GM20000 (cell line): ENCODE measurements at places on chromosomes 5 and 9.

DNA sequence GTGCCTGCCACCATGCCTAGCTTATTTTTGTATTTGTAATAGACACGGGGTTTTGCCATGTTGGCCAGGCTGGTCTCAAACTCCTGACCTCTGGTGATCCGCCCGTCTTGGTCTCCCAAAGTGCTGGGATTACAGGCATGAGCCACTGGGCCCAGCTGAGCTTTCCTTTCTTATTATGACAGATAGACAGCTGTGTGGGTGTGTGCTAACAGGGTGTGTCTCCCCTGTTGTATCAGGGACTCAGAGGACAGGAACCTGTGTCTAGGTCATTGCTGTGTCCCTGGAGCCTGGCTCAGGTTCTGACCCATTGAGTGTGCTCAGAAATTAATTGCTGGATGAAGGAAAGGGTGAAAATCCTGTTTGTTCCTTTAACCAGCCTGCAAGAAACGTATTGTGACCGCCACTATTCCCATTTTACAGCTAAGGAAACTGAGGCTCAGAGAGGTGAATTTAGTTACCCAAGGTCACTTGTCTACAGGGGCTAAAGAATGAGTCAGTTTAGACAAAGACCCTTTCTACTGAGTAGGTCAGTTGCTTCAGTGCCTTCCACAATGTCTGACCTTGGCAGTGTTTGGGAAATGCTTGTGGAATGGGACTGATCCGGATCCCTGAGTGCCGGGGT is 16.8 kb downstream of the NCS1 start:
- DNase-seq = no peak

DNA sequence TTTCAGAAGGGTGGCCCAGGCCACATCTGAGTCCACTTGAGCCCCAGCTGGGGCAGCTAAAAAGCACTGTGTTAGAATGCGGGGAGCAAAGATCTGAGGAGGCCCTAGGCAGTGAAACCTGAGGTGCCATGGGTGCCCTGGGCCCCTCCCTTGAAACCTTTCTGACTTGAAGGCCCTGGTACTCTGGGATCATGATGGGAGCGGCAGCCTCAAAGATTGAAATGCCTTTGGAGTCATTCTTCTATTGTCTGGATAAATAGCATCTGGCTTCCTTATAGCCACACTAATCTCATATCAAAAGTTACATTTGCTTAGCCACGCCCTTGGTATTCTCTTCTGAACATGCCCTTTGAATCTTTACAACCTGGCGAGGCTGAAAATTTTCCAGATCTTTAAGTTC is 7.7 kb upstream of the SEMA5A start:
- no peak for DNase-seq

DNA sequence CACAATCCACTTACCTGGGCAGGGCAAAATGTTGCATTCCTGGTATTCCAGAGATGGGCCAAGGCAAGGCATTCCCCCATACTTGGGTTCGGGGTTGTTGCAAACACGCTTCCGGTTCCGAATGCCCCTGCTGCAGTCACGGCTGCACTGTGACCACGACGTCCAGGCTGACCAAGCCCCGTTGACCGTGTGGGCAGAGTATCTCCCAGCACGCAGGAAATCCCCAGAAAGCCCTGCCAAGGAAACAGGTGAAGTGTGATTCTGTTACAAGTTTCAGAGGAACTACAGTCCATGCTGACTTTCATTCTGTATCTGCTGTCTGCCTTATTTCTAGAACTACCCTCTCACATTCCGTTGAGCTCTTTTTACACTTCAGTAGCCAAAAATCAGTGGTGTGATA is 483.0 kb downstream of the SEMA5A start:
- peak; percentile 33 for DNase-seq

- DNase-seq = no peak
These were observed 12.6 kb downstream of the LMX1B start for GRCh38 chr9:126626127-126626925.

GRCh38 chr9:69425136-69425801 is 100.3 kb downstream of the ENTREP1 start:
- DNase-seq = no peak

DNA sequence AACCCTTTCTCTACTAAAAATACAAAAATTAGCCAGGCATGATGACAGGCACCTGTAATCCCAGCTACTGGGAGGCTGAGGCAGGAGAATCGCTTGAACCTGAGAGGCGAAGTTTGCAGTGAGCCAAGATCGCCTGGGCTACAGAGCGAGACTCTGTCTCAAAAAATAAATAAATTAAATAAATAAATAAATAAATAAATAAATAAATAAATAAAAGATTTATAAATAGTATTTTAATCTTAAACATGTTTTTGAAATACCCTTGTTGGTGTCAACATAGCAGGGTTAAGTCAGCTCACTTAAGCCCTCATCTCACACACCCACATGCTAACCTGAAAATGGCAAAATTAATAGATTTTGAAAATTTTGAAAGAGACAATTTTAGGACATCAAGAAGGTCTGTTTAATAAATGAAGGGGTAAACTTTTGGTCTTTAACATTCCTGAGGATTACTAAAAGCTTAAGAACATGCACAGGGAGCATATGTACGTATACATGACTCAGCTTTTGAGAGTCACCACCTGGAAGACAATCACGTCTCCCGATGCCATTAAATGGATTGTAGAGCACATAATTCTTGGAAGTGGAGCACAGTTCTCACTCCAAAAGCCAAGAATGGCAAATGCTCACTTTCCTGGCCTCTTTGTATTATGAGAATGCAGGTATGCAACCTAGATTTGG is 202.5 kb downstream of the GDNF start:
- DNase-seq = no peak

DNA sequence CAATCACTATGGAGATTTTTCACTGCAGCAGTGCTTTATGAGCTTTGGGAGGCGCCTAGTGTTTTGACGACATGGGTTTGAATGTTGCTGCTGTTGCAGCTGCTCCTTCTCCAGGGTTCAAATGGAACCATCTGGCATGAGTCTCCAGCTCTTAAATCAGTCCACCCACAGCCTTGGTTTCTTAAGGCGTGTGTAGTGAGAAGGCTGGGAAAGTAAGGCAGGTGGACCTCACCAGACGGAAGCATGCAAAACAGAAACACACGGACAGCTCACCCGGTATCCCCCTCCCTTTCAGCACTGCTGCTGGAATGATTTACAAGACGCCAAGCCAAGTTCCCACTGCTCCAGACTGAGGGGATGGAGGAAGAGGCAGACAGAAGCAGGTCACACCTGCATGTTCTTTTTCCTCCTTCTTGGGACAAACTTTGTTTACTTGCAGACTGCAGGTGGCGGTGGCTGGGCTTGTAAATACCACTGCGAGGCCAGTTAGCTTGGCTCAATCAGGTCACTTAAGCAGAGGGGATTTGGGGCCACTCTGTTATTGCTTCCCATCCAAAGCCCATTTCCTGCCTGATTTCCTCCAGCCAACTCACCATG is 47.4 kb downstream of the ADAM19 start:
- DNase-seq = no peak

- DNase-seq = no peak
These were observed 30.0 kb upstream of the GAS1 start for GRCh38 chr9:86977205-86977835.

- DNase-seq = no peak
These were observed 123.0 kb upstream of the MTAP start for GRCh38 chr9:21679432-21679831.

DNA sequence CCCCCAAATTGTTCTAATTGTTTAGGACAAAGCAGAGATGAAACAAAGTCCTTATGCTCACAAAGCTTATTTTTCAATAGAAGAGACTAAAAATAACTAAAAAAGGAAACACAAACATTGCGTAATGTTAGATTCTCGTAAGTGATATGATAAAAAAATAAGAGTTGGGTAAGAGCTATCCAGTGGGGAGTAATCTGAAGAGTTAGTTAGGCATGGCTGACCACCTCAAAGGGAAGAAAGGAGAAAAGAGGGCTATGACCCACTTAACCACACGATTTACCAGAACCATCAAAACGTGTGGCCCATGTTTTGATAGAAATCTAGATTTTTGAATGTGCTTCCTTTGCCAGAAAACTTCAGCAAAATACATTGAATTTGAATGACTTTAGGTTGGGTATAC is 1296.8 kb upstream of the NUDT12 start:
- DNase-seq = no peak

- no peak for DNase-seq
These were observed 187.5 kb upstream of the PRDM9 start for GRCh38 chr5:23319901-23320300.

DNA sequence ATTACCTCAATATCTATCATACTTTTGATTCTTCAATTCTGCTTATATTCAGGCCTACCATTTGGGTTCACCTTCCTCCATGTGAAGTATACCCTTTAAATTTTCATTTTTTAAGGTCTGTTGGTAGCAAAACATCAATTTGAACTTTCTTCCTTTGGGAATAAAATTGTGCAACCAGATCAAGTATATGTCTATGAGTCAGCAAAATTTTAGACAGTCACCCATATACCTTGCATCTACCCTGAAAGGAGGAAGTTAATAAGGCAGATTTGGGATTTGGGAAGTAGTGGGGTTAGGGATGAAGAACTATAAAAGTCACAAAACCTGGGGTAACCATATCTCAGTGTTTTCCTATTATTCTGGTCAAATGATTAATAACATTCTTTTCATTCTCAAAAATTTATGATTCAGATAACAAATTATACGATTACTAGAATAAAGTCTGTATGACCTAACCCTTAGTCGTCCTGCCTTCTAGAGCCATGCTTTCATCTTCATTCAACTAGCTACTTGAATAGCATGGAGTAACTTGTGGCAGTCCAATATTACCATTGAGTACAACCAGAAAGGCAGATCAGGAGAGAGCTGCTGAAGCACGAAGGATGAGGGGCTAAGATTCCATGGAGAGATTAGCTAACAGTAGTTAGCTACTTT is 2.8 kb upstream of the IL33 start:
- no peak for DNase-seq

DNA sequence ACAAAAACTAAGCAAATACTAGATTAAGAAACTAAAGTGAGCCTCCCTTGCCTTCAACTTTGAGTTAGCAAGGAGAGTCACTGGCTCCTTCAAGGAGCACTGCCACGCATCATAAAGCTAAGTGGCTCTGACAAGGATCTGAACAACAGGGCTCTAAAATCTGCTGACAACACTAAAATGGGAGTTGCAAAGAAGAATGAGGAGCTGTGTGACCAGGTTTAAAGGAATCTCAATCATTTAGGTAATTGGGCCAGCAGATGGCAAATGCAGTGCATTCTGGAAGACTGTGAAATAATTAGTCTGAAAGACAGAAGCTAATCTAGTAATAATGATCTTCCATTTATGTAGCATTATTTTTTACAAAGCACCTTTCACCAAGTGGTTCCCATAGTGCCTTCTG is 297.0 kb upstream of the TAS2R1 start:
- DNase-seq = no peak

- no peak for DNase-seq
These were observed 18.3 kb downstream of the FBXW5 start for GRCh38 chr9:136926154-136926704.

DNA sequence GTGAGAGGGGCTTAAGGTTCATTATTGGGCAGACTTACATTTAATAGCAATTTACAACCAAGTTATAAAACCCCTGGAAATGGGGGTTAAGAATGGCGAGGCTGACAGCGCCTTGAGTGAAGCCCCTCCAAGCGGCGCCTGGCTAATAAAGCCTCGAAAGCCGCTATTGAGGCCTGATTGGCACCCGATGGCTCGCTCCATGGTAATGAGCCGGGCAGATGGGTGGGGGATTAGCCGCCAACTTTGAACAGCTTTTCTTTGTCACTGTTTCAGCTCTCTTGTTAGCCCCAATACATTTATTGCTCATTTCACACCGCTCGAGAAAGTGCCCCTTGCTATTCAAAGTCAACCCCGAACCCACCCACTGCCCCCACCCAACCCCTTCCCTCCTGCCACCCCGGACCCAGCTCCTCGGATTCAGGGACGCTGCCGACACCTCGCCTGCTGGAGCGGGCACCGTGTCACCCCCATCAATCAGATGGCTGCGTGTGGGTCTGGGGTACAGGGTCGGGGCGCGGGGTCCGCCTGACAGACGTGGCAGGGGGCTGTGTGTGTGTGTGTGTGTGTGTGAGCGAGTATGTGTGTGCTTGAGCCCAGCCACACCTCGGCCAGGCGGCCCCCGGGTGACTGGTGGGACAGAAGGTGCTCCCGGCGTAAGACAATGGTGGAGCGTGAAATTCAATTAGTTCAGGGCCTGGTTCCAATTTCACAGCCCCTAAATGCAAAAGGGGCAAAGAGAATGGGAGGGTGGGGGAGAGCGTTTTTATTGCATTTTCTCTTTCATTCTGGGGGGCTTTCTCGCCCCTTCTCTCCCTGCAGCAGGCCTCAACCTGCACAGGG is 34.2 kb downstream of the ASS1 start:
- DNase-seq = no peak

- no peak for DNase-seq
These were observed 49.1 kb downstream of the SUSD1 start for GRCh38 chr9:112125951-112126388.

- no peak for DNase-seq
These were observed 267.4 kb downstream of the GAS1 start for GRCh38 chr9:86679909-86680308.

DNA sequence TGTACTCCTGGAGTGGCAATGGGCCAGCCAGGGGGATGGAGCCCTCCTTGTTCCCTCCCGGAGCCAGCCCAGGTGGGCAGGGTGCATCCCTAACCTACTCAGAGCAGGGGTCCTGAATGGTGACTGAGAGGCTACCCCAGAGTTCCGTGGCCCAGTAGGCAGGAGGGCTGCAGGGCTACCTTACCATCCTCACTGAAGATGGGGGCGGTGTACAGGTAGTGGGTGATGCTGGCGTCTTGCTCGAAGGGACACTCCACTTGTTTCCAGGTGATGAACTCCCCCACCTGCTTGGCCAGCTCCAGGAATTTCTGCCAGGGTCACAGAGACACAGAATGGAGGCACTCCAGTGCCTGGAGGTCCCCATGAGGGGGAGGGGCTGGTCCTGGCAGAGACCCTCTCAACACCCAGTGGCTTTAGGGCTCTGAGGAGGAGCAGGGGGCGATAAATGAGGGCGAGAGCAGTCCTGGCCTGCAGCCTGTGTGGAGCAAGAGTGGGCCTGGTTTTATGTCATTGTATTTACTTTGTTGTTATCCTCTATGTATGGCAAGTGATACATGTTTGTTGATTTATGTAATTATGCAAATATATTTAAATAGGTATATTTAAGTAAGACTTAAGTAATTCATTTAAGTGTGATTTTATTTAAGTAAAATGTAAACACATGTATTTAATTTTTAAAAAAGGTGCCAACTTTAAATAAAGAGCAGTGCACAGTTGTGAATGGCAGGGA is 39.9 kb upstream of the RNF130 start:
- no peak for DNase-seq

DNA sequence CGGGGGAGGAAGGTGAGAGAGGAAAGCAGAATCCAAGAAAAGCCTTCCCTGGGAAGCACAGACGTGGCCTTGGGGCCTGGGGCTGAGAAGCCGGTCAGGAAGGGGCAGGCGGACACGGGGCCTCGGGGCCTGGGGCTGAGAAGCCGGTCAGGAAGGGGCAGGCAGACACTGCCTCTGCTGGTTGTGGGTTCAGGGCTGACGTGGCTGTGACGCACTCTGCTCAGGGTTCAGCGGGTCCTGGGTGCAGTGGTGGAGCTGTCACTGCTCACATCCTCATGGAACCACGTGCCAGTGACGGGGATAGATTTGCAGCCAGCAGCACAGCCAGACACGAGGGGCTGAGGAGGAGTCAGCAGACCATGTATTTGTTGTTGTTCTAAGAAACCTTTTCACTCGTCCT is 12.8 kb downstream of the PAEP start:
- DNase-seq = no peak
